ENCODE measurements at places on chromosomes 4 and X.

DNA sequence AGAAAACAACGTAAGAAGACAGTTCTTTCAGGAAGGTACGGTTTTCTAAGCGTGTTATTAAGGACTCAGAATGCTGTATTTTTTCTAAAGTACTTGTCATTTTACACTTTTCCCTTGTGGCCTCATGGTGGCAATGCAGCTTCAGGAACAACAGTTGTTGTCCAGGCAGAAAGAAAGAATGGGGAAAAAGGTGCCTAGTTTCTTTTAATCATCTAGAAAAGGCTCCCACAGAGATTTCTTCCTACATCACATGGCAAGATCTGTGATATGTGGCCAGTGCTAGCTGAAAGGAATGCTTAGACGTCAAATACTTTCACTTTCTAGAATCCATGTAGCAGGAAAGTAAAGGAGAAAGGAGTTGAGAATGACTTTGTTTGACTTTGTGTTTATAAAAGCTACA, 49.0 kb upstream of the TRAM1L1 start:
- DNase-seq: peak; percentile 37

- DNase-seq: no peak
Measured at GRCh38 chr4:114378305-114378903, 220.2 kb upstream of the UGT8 start.

- no peak for DNase-seq
Measured at GRCh38 chrX:98114021-98114420, 1230.3 kb downstream of the RPA4 start.

GRCh38 chrX:48854898-48855297, 19.5 kb upstream of the PCSK1N start:
- DNase-seq: peak; percentile 35

DNA sequence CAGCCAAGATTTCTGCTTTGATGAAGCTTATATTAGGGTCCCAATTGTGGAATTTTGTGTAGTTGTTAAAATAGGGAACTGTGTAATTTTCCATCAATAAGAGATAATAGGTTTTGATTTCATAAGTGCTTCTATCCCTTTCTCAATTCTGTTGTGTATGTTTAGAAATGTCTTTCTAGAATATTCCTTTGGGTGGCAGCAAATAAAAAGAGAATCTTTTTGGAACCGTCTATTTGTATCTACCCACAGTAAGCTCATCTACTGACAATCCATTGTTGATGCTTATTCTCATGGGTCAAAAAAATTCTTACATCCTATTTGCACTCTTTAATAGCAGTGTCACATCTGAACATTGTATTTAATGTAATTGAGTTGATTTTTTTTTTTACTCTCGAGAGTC, 61.7 kb downstream of the TMA16 start:
- no peak for DNase-seq

GRCh38 chr4:128451270-128451905, 163.8 kb upstream of the PGRMC2 start:
- no peak for DNase-seq

DNA sequence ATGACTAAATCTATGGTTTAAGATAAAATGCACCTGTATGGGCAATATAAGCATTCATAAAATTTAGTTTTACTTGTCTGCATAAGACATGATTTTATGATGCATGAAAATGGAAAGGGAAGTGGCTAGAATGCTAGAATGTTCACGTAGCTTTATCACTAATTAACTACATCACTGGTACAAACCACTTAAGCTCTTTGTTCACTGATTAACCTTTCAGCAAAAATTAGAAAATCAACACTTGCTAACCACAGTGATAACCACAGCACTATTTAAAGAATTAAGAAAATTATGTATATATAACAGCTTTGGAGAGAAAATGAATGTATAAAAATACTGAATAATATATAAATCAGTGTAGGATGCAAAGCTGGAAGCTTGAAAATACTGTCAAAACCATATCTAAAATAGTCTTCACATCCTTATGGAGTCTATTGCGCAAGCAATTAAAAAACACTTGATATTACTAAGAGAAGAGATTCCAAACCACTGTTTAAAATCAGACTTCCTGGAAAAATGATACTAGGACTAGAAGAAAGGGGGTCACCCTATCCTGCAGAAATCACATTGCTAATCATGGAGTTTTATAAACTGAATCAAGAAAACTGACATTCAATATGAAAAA, 51.9 kb downstream of the EFHC2 start:
- DNase-seq: no peak

- no peak for DNase-seq
Measured at GRCh38 chr4:65580551-65580950, 89.7 kb downstream of the EPHA5 start.

DNA sequence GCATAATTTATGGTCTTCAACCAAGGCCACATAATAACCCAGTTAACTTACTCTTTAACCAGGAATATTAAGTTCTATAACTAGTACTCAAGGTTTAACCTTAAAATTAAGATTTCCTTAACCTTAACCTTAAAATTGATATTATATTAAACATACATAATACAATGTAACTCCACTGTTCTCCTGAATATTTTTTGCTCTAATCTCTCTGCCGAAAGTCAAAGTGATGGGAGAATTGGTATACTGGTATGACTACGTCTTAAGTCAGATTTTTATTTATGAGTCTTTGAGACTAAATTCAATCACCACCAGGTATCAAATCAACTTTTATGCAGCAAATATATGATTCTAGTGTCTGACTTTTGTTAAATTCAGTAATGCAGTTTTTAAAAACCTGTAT, 22.8 kb downstream of the EREG start:
- DNase-seq: no peak

All from ELF-1 (cell line).